ENCODE measurements at places on chromosomes 4 and X.

- no peak for DNase-seq
Measured at GRCh38 chrX:146238173-146238572, 420.5 kb downstream of the SLITRK2 start.

DNA sequence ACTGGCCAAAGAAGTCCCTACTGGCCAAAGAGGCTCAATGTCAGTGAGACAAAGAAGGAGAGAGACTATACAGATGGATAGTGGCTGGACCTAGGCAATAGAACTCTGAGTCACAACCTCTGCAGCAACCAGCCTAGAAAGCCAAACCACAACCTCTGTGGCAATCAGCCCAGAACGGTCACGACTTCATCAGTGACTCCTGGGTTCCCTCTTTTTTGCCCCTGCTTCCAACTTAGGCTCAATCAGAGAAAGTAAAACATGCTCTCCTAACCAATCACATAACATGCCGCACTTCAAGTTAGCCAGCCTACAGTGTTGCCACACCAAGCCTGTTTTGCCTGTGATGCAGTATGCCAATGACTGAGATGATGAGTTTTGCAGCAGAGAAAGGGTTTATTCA lies 203.4 kb downstream of the ANAPC10 start:
- DNase-seq = no peak

DNA sequence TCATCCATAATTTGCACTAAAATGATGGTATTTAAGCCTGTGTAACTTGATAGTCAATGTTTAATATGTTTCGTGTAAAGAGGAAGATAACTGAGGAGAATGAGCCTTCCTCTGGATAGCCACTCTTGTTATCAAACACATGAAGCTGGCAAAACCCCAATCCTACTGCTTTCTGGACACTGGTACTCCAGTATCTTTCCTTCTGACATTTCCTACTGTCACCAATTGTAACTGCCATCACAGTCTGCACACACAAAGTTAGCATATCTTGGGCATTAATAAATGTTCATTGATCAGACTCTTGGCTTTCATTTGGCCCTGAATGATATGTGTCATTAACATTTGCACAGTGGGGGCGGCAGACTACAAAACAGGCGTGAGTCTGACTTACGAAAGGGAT lies 419.1 kb downstream of the TMA16 start:
- DNase-seq = no peak

DNA sequence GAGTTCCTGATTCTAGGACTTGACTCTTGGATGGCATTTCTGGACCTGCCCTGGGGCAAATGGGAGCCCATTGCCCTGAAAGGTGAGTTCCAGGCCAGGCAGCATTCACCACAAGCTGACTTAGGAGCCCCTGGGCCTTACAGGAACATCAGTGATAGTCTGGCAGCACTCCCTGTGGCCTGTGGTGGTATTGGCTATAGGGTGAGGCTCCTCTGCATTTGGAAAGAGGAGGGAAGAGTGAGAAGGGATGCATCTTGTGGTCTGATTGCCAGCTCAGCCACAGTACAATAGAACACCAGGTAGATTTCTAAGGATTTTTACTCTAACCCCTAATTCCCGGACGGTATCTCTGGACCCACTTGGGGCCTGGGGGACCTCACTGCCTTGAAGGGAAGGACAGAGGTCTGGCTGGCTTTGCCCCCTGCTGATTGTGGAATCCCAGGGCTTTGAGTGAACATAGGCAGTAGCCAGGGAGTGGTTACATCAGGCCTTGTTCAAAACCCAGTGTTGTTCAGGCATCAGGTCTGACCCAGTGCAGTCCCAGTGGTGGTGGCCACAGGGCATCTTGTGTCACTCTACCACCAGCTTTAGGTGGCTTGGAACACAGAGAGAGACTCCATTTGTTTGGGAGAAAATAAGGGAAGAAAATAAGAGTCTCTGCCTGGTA lies 32.9 kb downstream of the MAGED4 start:
- no peak for DNase-seq

DNA sequence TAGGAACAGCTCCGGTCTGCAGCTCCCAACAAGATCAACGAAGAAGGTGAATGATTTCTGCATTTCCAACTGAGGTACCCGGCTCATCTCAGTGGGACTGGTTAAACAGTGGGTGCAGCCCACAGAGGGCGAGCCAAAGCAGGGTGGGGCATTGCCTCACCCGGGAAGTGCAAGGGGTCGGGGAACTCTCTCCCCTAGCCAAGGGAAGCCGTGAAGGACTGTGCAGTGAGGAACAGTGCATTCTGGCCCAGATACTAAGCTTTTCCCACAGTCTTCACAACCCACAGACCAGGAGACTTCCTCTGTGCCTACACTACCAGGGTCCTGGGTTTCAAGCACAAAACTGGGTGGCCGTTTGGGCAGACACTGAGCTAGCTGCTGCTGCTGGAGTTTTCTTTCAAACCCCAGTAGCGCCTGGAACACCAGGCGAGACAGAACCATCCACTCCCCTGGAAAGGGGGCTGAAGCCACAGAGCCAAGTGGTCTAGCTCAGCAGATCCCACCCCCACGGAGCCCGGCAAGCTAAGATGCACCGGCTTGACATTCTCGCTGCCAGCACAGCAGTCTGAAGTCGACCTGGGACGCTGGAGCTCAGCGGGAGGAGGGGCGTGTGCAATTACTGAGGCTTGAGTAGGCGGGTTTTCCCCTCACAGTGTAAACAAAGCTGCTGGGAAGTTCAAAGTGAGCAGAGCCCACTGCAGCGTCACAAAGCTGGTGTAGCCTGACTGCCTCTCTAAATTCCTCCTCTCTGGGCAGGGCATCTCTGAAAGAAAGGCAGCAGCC lies 84.6 kb downstream of the THOC2 start:
- peak; percentile 26 for DNase-seq

DNA sequence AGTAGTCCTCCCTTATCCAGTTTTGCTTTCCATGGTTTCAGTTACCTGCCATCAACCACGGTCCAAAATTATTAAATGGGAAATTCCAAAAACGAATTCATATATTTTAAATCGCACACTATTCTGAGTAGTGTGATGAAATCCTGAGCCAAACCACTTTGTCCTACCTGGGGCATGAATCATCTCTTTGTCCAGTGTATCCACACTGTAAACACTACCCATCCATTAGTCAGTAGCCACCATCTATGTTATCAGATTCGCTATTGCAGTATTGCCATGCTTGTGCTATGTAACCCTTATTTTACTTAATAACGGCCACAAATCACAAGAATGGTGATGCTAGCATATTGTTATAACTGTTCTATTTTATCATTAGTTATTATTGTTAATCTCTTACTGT lies 704.6 kb downstream of the SMARCA1 start:
- DNase-seq = no peak

Data from right hindlimb (tissue), 1 donor.